Left renal pelvis (tissue), 4 donors: ENCODE measurements at places on chromosomes 7 and 10. TPM values are rescaled to one million over a fixed set of nuclear protein-coding genes. Genes with fewer than 3 reads are reported as not detected.

DNA sequence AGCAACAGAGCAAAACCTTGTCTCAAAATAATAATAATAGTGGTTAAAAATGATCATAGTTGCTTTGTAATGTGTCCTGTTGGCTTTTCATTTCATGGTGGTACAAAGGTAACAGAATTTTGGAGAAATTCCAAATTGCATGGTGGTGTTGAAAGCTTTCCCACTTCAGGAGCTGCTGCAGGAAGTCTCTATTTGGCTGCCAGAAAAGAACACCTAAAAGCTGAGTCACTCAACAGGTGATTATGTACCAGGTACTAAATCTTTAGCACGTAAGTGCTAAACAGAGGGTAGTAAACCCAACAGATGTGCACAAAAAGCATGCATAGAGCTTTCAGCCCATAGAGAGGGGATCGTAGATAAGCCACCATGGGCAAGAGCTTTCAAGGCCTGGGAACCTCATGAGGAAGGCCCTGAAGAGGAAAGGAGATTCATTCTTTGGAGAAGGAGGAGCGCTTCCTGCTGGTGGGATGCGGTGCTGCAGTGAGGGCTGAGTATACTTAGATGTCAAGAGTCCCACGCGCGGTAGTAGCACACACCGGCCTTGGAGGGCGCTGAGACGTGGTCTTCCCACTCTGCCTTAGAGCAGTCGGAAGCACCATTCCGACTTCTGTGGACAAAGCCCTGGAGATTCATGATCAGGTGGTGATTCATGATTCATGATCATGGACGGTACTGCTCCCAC lies 118.7 kb downstream of the RALA start:
- DNase-seq = no peak

GRCh38 chr10:112376396-112376790 lies 2.5 kb downstream of the ACSL5 start:
- DNase-seq = no peak

GRCh38 chr10:11532306-11532705 lies 79.1 kb downstream of the USP6NL start:
- peak; percentile 14 for DNase-seq

- no peak for DNase-seq
These were observed 77.2 kb downstream of the CH25H start for GRCh38 chr10:89129911-89130310.

TRPV5 gene
- polyA plus RNA-seq = 0.05 TPM

GRCh38 chr7:219581-220150 lies 27.3 kb downstream of the FAM20C start:
- DNase-seq = no peak

GIMAP4 gene
- 22.6 TPM for polyA plus RNA-seq

DNA sequence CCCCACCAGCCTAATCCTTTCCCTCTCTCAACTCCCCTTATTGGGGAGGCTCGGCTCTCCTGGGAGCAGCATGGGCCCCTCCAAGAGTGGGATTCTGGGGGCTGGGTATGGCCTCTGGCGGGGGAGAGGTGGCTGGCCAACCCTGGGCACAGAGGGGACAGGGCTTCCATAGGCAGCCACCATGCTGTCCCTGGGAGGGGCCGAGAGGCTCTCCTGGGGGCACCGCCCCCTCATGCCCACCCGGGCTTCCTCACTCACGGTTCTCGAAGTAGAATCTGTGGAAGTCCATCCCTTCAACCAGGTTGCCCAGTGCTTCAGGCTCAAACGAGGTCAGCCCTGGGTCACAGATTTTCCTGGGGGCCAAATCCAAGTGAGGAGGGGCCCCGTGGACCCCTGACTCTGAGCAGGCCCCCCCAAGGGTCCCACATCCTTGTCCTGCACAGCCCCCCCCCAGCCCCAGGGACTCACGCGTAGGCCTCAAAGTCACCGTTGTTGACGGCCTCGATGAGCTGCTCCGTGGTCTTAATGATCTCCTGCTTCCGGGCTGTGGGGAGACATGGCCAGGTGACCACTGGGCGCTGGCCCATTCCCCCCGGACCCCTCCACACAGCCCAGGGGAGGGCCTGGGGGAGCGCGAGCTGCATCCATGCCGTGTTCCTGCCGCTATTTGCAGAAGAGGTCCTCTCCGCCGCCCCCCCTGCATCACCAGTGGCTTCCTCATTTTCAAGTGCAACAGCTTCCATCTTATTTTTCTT lies 19.8 kb downstream of the YKT6 start:
- DNase-seq = no peak

- DNase-seq = no peak
These were observed 67.0 kb downstream of the MDFIC start for GRCh38 chr7:114988755-114989375.

AMZ1 gene
- polyA plus RNA-seq = 0.16 TPM

GRCh38 chr7:12322284-12322902 lies 81.3 kb downstream of the VWDE start:
- no peak for DNase-seq

OR6V1 gene
- not detected for polyA plus RNA-seq

DNA sequence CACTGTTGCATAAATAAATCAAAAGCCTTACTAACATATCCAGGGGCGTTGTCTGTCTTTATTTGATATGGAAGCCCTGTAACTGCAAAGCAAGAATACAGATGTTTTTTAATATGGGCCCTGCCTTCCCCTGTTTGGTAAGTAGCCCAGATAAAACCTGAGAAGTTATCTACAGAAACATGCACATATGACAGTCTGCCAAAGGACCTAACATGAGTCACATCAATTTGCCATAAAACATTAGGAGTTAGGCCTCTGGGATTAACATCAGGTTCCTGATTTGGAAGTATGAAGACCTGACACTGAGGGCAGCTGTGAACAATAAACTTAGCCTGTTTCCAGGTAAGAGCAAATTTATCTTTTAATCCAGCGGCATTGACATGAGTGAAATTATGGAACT lies 1588.8 kb downstream of the REEP3 start:
- no peak for DNase-seq

DNA sequence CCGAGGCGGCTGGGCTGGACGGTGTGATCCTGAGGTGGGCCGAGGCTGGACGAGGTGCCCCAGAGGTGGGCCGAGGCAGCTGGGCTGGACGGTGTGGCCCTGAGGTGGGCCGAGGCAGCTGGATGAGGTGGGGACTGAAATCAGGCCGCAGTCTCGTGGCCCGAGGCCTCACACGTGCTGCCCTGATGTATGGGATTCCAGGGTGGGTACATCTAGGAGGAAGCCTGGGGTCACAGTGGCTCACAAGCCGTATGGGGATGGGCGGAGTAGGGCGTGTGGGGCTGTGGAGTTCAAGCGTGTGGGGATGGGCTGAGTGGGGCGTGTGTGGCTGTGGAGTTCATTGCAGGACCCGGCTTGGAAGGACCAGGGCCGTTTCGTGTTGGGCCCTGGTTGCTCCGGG lies 12.5 kb upstream of the NKX6-2 start:
- no peak for DNase-seq

DNA sequence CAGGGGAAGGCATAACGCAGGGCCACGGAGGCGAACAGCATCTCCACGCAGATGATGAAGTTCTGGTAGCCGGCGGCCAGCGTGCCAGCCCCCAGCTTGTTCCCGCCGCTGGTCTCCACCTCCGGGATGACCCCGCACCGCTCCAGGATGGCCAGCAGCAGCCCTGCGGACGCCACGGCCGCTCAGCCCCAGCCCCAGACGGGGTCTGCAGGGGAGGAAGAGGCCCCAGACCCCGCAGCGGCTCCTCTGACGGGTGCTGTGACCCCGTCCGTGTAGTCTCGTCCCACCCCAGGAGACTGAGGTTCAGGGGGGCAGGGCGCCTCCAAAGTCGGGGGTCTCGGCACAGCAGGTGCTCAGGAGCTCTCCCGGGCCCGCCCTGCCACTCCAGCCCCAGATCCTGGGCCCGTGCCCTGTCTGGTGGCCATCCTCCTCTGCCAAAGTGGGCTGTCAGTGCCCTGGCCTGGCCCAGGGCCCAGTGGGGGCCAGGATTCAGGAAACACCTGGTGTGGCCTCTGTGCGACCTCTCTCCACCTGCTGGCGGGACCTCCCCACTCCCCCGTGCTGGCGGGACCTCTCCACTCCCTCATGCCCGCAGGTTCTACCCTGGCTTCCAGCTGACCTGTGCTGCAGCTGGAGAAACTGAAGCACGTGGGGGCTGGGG lies 8.1 kb downstream of the TMEM184A start:
- no peak for DNase-seq

- no peak for DNase-seq
These were observed 320.7 kb downstream of the CDC14C start for GRCh38 chr7:49245062-49245461.

PCGF5 gene
- 23.9 TPM for polyA plus RNA-seq

AHCYL2 gene
- 26.4 TPM for polyA plus RNA-seq

DNA sequence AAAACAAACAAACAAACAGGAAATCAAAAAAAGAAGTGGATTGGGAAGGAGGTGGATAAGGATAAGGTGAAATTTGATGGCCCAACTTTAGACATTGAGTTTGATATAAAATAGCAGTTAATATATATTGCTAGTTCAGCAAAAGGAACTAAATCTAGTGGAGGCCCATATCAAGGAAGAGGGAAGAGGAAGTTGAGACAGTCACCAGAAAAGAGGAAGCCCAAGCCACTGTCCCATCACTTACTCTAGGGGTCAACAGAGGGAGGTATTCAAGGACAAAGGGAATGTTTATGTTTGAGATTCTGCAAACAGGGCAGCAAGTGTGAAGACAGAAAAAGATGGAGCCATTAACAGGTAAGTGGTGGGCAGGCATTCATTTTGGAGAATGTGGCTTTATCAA lies 3.7 kb downstream of the LAMTOR4 start:
- no peak for DNase-seq

DNA sequence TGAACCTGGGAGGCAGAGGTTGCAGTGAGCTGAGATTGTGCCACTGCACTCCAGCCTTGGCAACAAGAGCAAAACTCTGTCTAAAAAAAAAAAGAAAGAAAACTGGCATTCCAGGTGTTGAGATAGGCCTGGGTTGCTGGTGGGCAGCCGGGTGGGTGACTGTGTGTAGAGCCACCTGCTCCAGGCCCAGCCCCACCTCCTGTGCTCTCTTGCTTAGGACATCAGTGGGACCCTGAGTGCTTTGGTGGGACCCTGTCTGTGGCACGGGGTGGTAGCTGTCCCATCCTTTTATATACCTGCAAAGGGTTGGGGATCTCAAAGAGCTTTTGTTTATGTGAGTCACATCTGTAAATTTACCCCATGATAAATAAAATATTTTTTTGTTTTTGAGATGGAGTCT lies 6.2 kb downstream of the PAOX start:
- DNase-seq = no peak

DNA sequence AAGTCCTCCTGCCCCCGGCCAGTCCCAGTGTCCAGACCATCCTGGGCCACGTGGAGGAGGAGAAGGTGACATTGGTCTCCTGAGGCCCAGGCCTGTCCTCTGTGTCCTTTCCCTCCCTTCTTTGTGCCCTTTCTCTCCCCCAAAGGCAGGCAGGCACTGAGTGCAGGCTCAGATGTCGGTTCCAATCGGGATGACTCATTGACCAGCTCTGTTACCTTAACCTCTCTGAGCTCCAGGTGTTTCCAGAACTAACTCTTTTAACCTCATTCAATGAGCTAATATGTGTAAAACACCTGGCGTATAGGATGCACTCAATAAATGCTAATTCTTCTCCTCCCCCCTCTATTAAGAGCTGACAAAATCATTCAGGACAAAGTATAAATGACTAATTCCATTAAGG lies 25.7 kb downstream of the MACROH2A2 start:
- DNase-seq = no peak

- DNase-seq = no peak
These were observed 151.2 kb downstream of the MPP7 start for GRCh38 chr10:28151636-28152035.

CREB5 gene
- polyA plus RNA-seq = 9.2 TPM

GRCh38 chr10:12481924-12482323 lies 132.6 kb downstream of the CAMK1D start:
- DNase-seq = no peak

- no peak for DNase-seq
These were observed 106.6 kb downstream of the GRB10 start for GRCh38 chr7:50676079-50676478.

ZSCAN21 gene
- 18.1 TPM for polyA plus RNA-seq

ADK gene
- polyA plus RNA-seq = 21.9 TPM

DNA sequence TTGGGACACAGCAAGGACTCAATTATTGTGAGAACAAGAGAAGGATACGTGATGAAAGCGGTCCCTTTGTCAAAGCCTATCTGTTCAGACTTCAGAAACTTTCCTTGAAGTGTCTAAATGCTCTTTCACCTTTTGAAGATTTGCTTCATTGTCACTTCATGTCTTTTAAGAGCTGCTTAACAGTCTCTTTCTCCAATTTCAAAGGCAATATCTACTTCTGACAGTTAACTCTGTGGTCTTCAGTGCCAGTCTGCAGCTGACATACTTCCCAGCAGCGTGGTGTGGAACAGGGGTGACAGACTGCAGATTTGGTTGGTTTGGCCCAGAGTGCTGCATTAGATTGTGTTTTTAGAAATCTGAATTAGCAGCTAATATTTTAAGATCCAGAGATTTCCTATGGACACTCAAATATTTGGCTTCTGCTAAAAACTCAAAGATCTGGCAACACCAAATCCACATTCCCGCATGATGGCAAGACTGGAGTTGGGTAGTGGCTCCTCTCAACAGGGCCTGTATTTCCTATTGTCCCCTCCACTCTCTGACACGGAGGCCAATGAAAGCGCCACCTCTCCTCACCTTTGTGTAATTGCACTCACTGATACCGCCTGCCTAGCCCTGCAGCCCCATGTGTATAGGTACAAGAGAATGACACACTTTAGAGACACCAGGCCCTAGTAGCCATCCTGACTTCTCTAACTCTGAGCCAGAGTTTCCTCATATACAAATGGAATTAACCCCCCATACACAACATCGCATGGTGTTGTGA lies 11.5 kb downstream of the SCRN1 start:
- no peak for DNase-seq

ENO4 gene
- polyA plus RNA-seq = 4.3 TPM

- no peak for DNase-seq
These were observed 79.6 kb downstream of the SVIL start for GRCh38 chr10:29555091-29555745.

AKR1D1 gene
- polyA plus RNA-seq = 0.07 TPM

ANKRD30A gene
- not detected for polyA plus RNA-seq

INTS1 gene
- polyA plus RNA-seq = 55.4 TPM

DNA sequence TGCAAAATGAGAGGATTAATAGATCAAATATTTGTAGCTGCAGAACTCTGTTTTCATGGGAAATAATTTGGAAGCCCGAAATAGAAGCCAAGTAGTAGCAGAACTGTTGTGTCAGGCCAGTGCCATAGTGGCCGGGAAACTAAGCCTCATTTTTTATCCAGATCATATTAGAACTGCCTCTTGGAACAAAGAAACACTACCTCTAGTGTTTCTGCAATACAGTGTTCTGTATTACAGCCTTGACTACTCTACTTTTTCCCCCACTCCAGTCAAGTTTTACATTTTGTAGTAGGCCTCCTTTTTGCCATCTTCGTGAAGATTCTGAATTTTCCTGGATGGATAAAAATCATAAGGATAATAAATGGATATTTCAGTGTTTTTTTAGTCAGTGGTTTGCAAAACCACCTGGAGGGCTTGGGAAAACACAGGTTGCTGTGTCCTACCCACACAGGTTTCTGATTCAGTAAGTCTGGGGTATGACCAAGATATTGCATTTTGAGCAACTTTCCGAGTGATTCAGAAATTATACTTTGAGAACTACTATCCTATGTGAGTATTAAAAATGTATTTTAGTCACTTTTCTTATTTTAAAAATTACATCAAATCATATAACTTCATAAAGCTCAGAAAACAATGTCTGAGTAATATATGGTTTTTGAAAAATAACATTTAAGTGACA lies 326.2 kb upstream of the KAT6B start:
- DNase-seq = no peak

GRCh38 chr10:1178506-1178905 lies 122.3 kb downstream of the WDR37 start:
- no peak for DNase-seq

GRCh38 chr10:87979847-87980246 lies 116.4 kb downstream of the PTEN start:
- no peak for DNase-seq

- no peak for DNase-seq
These were observed 88.3 kb downstream of the PTPRZ1 start for GRCh38 chr7:121961089-121961867.

CXCL12 gene
- polyA plus RNA-seq = 471 TPM
